Stimulated activated CD4-positive, alpha-beta T cell treated with anti-CD3 and anti-CD28 coated beads, Interleukin-4, amount 100 ng/mL, for 24 hours (primary cell): ENCODE measurements at places on chromosomes 4 and X.

GRCh38 chr4:140154572-140154891 lies 548 bp upstream of the MAML3 start:
- no peak for DNase-seq

DNA sequence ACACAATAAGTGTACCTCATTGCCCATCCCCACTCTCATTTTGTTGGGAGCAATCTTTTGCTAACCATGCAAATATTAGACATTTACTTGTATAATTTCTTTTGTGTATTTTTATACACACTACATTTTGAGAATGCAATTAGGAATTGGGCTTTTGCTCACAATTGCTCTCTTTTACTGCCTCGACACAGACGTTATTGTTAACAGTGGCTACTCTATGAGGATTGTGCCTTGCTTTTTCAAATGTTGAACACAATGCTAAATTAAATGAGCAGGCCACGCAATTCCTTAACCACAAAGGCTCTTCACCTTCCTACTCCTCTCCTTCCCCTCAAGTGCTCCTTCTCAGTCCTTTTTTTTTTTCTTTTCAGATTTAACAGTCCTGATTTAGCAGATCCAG lies 42.8 kb upstream of the HPF1 start:
- no peak for DNase-seq

DNA sequence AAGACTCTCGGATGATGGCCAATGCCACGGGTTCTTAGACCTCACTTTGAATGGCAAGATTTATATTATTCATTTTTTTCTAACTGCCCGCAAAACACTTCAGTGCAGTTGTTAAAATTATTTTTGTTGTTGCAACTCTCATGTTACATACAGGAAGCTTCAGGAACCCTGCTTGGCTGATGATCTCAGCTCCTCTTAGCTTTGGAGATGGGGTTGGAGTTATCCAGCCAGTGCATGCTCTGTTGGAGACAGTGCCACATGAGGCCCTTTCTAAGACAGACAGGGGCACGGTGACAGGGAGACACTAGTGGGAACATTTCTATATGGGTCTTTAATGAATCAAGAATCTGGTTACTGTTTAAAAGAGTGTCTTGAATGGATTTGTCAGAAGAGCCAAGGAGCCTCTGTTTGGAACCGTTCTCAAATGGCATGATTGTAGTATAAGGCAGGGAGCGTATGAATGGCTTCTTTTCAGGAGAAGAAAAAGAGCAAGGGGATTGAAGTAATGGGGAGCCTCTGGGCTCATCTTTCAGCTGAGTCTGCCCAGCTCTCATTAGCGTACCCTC lies 61.9 kb upstream of the ENPP6 start:
- DNase-seq: no peak

- no peak for DNase-seq
These were observed 17.8 kb downstream of the SRD5A3 start for GRCh38 chr4:55363691-55364351.

GRCh38 chrX:20197641-20198210 lies 56.1 kb upstream of the EIF1AX start:
- DNase-seq: no peak

- no peak for DNase-seq
These were observed 39.5 kb upstream of the RBMX start for GRCh38 chrX:136920001-136920400.

- no peak for DNase-seq
These were observed 226.1 kb upstream of the F9 start for GRCh38 chrX:139304471-139304870.

DNA sequence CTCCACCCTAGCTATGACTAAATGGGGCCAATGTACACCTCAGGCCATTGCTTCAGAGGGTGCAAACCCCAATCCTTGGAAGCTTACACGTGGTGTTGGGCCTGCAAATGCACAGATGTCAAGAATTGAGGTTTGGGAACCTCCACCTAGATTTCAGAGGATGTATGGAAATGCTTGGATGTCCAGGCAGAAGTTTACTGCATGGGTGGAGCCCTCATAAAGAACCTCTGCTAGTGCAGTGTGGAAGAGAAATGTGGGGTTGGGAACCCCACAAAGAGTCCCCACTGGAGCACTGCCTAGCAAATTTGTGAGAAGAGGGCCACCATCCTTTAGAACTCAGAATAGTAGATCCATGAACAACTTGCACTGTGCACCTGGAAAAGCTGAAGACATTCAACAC lies 284.1 kb downstream of the ANTXR2 start:
- no peak for DNase-seq

- DNase-seq: no peak
These were observed 63.0 kb upstream of the AGA start for GRCh38 chr4:177505171-177505615.

DNA sequence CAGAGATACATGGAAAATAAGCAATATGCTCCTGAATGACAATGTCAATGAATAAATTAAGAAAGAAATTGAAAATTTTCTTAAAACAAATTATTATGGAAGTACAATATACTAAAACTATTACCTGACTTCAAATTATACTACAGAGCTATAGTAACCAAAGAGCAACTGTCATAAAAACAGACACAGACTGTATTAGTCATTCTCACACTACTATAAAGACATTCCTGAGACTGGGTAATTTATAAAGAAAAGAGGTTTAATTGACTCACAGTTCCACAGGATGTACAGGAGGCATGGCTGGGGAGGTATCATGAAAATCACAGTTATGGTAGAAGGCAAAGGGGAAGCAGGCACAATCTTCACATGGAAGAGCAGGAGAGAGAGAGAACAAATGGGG lies 60.0 kb upstream of the CYSLTR1 start:
- DNase-seq: no peak

DNA sequence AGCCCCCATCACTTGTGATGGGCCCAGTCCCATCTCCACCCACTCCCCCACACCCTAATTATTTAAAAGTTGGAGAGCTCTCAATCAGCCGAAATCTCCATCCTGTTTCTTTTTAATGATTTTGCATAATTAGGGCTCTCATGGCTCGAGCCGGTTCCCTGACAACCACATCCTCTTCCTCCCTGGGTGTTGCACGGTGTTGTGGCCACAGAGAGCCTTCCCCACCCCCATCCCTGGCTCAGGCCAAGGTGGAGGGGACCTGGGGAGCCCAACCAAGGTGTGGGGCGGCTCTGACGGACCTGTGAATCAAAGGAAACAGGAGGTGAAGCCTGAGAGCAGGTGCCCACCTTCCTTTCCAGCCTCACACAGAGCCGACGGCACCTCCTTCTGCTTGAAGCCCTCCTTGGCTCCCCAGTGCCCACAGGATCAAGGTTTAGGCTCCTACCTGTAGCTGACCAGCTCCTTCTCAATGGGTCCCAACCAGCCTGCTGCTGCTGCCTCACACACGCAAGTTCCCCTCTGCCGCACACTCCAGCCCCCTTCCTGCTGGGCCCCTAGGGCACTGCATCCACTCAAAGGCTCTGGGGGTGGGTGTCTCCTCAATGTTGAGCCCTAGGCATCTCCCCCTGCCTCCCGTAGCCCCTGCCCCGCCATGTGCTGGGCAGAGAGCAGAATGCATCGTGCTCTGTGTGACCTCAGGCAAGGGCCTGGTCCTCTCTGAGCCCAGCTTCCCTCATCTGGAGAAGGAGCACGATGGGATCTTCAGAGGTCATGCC lies 68.7 kb downstream of the WFS1 start:
- DNase-seq: no peak

DNA sequence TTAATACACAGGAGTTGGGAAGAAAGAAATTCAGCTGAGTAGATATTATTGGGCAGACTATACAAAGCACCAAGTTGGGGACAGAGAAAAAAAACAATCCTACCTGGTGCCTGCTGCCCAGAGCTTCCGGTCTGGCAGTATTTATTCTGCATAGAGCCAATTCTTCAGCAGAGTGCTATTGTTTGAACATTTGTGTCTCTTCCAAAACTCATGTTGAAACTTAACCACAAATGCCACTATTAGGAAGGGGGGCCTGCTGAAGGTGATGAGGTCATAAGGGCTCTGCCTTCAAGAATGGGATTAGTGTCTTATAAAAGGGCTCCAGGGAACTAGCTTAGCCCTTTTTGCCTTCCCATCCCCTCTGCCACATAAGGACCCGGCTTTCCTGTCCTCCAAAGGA lies 136.2 kb downstream of the EVC2 start:
- no peak for DNase-seq
